Cardiac septum (tissue), 1 donor: ENCODE measurements at places on chromosomes 7 and 10.

GRCh38 chr7:29039821-29040578, 81.9 kb upstream of the TRIL start:
- no peak for DNase-seq

DNA sequence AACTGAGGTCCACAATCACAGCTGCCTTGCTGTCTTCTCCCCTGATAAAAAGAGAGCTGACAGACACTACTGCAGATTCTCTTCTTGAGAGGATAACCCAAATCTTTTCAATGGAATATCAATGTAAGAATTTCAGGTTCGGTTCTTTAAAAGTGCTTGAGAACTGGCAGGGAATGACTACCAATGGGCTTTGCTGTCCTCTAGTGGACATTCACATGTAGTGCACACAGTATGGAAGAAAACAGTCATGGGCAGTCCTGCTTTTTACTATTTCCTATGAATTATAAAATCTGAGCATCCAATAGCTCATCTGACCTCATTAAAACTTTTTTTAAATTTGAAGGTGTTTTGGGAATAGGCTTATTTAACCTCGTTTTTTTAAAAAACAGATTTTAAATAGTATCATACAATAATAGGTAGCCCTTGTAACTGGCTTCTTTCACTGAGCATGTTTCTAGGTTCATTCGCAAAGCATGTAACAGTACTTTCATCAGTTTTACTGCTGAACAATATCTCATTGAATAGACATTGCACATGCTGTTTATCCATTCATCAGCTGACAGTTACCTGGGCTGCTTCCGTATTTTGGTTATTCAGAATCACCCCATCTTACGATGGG, 18.3 kb downstream of the FZD9 start:
- DNase-seq: no peak

GRCh38 chr10:124680675-124681074, 63.5 kb downstream of the FAM53B start:
- DNase-seq: peak; percentile 91

GRCh38 chr10:34813626-34814222, 1.4 kb downstream of the PARD3 start:
- no peak for DNase-seq

DNA sequence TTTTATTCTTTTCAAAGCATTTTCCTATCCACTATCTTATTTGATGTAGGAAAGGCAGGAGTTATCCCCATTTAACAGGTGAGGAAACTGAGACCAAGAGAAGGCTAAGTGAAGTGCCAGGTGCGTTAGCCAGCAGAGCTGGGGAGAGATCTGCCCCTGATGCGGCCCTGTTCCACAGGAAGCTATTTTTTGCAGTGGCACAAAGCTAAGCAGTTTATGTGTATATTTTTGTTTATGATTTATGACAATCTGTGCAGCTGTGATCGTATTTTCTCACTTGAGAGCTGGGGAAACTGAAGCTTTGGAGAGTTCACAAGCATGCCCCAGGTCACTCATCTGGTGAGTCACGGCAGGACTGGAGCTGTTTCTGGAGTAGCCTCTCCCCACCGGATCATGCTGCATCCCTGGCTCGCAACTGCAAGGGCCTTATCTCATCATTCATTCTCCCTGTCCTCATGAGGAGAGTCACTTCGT, 38.8 kb downstream of the SLC29A3 start:
- no peak for DNase-seq
